PC-3 (cell line): ENCODE measurements at places on chromosomes 4 and X. TPM values are rescaled to one million over a fixed set of nuclear protein-coding genes. Genes with fewer than 3 reads are reported as not detected.

GRCh38 chr4:42397635-42398170 lies 415 bp downstream of the SHISA3 start:
- no peaks in the 10 kb centered on the region for H3K36me3 ChIP-seq
- DNase-seq: no peak
- no peak overlapping the region for H3K27ac ChIP-seq

DNA sequence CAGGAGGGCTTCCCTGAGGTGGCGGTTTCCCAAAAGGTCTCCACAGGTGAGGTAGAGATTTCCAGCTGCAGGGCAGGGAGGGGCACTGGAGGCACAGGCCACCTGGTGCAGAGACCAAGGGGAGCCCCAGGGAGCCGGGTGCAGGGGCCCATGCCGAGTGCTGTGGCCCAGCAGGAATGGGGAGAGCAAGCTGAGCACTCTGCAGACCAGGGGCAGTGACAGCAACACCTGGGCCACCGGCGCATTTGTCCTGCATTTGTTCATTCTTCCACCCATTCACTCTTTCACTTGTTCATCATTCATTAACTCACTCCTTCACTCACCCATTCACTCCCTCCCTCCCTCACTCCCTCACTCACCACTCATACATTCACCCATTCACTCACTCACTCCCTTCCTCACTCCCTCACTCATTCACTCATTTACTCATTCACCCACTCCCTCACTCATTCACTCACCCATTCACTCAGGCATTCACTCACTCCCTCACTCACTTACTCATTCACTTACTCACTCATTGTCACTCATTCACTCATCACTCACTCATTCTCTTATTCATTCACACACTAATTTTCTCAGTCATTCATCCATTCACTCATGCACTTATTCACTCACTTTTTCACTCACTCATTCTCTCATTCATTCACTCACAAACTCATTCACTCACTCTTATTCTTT lies 16.3 kb downstream of the CPZ start:
- no peaks in the 10 kb centered on the region for H3K27me3 ChIP-seq

DNA sequence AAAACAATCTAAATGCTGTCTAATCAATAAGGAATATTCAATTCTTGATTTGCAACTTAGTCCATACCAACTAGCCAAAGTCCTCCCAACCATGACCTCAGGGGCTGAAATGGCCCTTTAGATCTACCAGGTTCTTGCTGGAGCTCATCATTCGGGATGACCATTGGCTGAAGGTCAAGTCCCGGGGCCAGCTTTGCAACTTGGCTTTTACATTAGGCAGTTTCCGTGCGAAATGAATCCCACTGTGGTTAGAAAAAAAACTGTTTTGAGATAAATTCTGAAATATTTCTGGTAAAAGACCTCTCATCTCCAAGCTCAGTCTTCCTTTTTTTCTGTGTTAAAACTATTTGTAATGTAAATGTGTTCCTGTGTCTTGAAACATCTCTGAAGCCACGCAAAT lies 178.6 kb downstream of the TENM3 start:
- no peaks in the 10 kb centered on the region for H3K27me3 ChIP-seq
- no peak for DNase-seq
- no peaks in the 10 kb centered on the region for H3K4me1 ChIP-seq
- no peak overlapping the region for H3K4me3 ChIP-seq
- H3K36me3 ChIP-seq: no peaks in the 10 kb centered on the region

DNA sequence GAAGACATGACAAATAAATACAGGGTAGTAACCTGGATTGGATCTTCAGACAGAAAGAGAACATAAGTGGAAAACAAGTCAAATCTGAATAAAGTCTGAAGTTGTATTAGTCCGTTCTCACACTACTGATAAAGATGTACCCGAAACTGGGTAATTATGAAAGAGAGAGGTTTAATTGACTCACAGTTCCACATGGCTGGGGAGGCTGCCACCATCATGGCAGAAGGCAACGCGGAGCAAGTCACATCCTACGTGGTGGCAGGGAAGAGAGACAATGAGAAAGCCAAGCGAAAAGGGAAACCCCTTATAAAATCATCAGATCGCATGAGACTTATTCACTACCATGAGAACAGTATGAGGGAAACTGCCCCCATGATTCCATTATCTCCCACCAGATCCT lies 82.8 kb downstream of the USP46 start:
- no peak overlapping the region for H3K27ac ChIP-seq
- H3K36me3 ChIP-seq: no peaks in the 10 kb centered on the region
- no peak for DNase-seq

DNA sequence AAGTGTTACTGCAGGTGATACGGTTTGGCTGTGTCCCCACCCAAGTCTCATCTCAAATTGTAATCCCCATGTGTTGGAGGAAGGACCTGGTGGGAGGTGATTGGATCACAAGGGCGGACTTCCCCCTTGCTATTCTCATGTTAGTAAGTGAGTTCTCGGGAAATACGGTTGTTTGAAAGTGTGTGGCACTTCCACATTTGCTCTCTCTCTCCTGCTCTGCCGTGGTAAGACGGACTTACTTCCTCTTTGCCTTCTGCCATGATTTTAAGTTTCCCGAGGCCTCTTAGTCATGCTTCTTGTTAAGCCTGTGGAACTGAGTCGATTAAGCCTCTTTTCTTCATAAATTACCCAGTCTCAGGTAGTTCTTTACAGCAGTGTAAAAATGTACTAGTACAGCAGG lies 65.2 kb upstream of the SLC7A11 start:
- no peak for DNase-seq
- no peaks in the 10 kb centered on the region for H3K27me3 ChIP-seq
- H3K36me3 ChIP-seq: no peaks in the 10 kb centered on the region

RHOXF1 gene
- not detected in 2 replicates for total RNA-seq

RAB9B gene
- 1.2 and 1.5 TPM in 2 replicates for total RNA-seq

ADAM29 gene
- not detected in 2 replicates for total RNA-seq

ZNF732 gene
- total RNA-seq: not detected in 2 replicates

DNA sequence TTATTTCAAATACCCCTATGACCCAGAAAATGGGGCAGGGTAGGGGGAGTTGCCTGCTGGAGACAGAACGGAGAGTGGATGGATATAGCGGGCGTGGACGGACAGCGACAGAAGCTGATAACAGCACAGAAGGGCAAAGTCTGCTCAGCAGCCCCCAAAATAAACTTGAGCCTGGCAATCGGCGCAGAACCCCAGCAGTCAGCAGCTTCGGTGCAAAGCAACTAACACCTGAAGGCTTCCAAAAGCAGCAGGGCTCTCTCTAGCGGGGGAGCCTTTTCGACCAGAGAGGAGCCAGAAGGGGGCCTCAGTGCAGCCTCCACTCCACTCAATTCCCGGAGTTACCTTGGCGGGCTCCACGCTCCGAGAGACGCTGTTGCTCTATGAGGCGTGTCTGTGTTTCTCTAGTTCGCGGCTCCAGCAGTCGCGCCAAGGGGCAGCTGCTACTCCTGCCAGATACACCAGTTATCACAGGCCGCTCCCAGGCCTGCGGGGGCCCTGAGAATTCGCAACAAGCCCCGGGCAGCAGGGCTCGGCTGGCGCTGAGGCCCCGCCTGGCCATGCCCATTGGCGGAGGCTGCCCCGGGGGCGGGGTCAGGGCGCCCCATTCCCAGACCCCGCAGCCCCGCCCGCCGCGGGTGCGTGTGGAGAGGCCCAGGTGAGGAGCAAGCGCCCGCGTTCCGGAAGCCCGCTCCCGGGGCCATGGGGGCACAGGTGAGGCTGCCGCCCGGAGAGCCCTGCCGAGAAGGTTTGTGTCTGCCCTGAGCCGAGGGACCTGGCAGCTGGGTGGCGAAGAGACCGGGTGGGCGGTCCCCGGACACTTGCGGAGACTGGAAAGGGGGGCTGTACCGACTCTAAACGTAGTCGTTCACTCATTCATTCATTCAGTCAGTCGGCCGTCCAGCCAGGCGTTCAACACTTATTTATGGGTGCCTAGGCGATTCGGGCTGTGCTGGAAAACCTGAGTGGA lies at the start of the genes CNGA1 and NIPAL1:
CNGA1 (minus strand) TSS at position 541 of the 967 bp plus-strand sequence. CDS start 63,992 bp downstream, outside the sequence.
NIPAL1 (plus strand) TSS at position 632 of the 967 bp plus-strand sequence; CDS start at position 700, 68 bp downstream.
- no peaks in the 10 kb centered on the region for H3K36me3 ChIP-seq
- peak; percentile 90 for DNase-seq
- peaks cover 19% of the 10 kb centered on the region for H3K4me1 ChIP-seq
- no peaks in the 10 kb centered on the region for H3K27me3 ChIP-seq

DNA sequence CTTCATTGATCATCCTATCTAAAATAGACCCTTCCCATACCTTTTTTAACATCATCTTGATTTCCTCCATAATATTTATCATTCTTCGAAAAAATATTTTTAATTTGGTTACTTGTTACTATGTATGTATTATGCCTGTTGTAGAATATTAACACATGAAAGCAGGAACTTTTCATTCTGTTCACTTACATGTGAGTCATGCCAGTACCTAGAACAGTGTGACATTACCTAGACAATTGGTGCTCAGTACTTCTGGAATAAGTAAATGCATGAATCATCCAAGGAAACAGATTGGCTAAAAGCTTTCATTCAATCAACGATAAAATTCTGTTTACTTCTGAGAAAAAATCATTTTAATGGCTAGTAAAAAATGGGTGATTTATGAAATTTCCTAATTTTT lies 76.4 kb downstream of the CXXC4 start:
- H3K27me3 ChIP-seq: no peaks in the 10 kb centered on the region
- no peaks in the 10 kb centered on the region for H3K4me1 ChIP-seq

PAK3 gene
- total RNA-seq: 2.0 and 2.1 TPM in 2 replicates

GPC3 gene
- total RNA-seq: not detected in 2 replicates

GRCh38 chr4:1058997-1059665 lies 47.7 kb downstream of the FGFRL1 start:
- peaks cover 11% of the 10 kb centered on the region; the same call in 1 of the 2 replicates for H3K4me1 ChIP-seq
- no peak overlapping the region for H3K4me3 ChIP-seq
- H3K36me3 ChIP-seq: no peaks in the 10 kb centered on the region
- peaks cover 30% of the 10 kb centered on the region for H3K27me3 ChIP-seq
- DNase-seq: no peak
- H3K27ac ChIP-seq: no peak overlapping the region

DNA sequence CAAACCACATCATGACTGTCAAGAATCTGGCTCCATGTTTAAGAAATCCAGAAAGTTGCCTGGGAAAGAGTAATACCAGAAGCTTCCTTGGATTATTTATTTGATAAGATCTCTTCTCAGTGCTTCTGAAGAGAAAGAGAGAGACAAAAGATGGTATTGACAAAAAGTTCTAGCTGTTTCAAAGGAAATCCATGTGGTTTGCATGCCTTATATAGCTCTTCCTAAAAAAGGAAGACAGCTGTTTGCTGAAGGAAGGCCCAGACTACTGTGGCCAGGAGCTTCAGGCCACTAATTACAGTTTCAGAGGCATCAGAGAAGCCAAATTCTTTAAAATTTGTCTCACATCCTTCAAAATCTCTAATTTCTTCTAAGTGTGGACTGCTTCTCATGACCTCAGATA lies 565.2 kb upstream of the SLIT2 start:
- no peak overlapping the region for H3K27ac ChIP-seq
- peaks cover 8% of the 10 kb centered on the region for H3K4me1 ChIP-seq
- no peak for DNase-seq
- no peaks in the 10 kb centered on the region for H3K27me3 ChIP-seq
- no peak overlapping the region for H3K4me3 ChIP-seq

GRCh38 chr4:109410776-109411175 lies 22.8 kb upstream of the SEC24B start:
- peak; percentile 17 for DNase-seq
- no peak overlapping the region for H3K27ac ChIP-seq
- no peak overlapping the region for H3K4me3 ChIP-seq

DNA sequence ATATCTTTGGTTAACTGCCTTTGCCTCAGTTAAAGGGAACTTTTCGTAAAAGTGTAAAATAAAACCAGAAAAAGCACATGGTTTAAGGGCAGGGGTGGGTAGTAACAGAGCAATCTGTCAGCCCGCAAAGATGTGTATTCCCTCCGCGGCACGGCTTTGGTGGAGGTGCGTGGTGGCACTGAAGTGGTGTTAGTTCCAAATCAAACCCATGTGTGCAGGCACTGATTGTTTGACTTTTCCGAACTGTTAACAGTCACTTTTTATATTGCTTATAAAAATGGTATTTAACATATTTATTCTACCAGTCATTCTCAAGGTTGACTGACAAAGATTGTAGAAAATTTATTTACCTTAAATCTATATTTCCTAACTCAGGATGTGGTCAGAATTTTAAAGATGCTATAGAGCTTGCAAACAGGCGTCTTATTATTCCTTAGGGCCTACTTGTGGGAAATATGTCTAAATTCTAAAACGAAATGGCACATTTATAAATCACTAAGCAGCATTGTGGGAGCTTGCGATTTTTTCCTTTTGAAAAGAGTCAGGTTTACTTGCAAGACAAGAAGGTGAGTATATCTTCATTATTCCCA lies 272.7 kb upstream of the PCDH18 start:
- H3K4me3 ChIP-seq: peak overlapping the region; percentile 57
- no peaks in the 10 kb centered on the region for H3K27me3 ChIP-seq
- no peaks in the 10 kb centered on the region for H3K36me3 ChIP-seq
- peaks cover 26% of the 10 kb centered on the region for H3K4me1 ChIP-seq
- peak; percentile 74 for DNase-seq
- H3K27ac ChIP-seq: peak overlapping the region; percentile 90

TMPRSS11E gene
- total RNA-seq: not detected in 2 replicates

TRIM2 gene
- total RNA-seq: 18.9 and 20.2 TPM in 2 replicates

DNA sequence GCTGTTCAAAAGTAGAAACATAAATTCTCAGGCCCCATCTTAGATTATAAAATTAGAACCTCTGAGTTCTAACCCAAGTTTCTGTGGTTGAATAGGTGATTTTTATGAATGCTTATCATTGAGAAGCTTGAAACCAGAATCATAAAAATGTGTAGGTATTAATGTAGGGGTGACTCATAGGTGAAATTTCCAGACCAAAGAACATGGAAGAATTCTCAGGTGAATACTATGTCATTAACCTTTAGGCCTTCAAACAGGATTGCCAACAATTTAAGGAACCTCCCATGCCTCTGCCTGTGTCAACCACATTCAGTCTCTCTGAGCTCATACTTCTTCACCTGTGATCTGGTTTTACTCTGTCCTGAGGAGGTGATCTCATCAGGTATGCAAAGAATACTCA lies 177.8 kb downstream of the NPFFR2 start:
- DNase-seq: peak; percentile 87
- H3K4me1 ChIP-seq: peaks cover 21% of the 10 kb centered on the region
- H3K27ac ChIP-seq: peak overlapping the region; percentile 63
- no peaks in the 10 kb centered on the region for H3K27me3 ChIP-seq

MAGEA2 gene
- not detected in 2 replicates for total RNA-seq

ARR3 gene
- not detected in 2 replicates for total RNA-seq

DNA sequence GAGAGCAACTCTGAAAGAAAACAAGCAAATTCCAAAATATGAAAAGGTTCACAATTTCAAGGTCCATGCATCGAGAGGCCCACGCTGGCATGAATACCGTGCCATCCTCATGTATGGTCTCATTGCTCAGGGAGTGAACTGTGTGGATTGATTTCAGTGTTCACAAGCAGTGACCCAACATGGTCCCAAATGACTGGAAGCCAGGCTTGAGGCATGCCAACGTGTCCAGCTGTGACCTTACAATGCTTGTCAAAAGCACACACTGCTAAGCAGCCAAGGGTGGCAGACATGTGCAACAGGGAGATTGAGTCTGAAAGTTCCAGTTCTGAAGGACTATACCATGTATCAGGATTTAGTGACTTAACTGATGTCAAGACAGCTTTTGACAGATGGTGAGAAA lies 58.7 kb upstream of the CLDN24 start:
- H3K27ac ChIP-seq: no peak overlapping the region
- no peaks in the 10 kb centered on the region for H3K36me3 ChIP-seq
- no peak for DNase-seq
- no peaks in the 10 kb centered on the region for H3K27me3 ChIP-seq
